Natural killer cell (primary cell): ENCODE measurements at places on chromosomes 2 and 18.

DNA sequence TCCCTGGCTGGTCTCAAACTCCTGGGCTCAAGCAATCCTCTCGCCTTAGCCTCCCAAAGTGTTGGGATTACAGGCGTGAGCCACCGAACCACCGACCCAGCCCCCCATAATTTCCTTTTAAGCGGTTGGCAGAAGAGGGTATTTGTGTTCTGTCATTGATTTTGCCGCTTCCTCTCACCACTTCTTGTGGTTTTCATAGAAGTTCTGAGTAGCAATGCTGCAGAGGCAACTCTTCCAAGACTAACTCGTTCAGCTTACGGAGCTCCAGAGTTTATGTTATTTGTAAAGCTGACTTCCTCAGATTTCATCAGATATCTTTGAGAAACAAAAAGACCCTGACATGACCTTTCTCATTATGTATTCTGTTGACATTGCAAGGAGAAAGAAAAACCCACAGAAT lies 261.4 kb upstream of the KCNJ3 start:
- H3K27me3 ChIP-seq: no peaks in the 10 kb centered on the region
- DNase-seq: peak; percentile 15
- H3K27ac ChIP-seq: no peak overlapping the region
- H3K36me3 ChIP-seq: no peaks in the 10 kb centered on the region
- H3K4me3 ChIP-seq: no peak overlapping the region

DNA sequence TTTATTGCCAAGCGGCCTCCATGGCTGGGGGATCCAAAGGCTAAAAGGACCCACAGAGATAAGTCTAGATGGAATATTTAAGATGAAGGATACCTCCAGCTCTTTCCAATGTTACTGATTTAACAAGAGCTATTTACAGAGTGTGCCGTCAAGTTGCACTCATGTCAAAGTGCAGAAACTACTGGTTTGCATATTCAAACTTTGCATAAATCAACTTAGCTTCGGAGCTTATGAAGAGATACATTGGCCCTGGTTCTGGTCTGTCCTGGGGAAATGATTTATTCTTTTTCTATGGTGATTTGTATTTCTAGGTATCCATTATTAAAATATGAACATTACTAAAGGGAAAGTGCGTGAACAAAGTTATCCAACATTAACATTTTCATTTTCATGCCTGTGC lies 14.4 kb upstream of the MYO5B start:
- H3K36me3 ChIP-seq: no peaks in the 10 kb centered on the region
- no peak overlapping the region for H3K4me3 ChIP-seq
- DNase-seq: no peak
- H3K27ac ChIP-seq: no peak overlapping the region
- H3K27me3 ChIP-seq: no peaks in the 10 kb centered on the region
- H3K4me1 ChIP-seq: no peaks in the 10 kb centered on the region

- H3K27me3 ChIP-seq: no peaks in the 10 kb centered on the region
- no peak overlapping the region for H3K4me3 ChIP-seq
- peaks cover 21% of the 10 kb centered on the region for H3K4me1 ChIP-seq
- no peaks in the 10 kb centered on the region for H3K36me3 ChIP-seq
Measured at GRCh38 chr18:62583376-62583775, 60.6 kb downstream of the ZCCHC2 start.

DNA sequence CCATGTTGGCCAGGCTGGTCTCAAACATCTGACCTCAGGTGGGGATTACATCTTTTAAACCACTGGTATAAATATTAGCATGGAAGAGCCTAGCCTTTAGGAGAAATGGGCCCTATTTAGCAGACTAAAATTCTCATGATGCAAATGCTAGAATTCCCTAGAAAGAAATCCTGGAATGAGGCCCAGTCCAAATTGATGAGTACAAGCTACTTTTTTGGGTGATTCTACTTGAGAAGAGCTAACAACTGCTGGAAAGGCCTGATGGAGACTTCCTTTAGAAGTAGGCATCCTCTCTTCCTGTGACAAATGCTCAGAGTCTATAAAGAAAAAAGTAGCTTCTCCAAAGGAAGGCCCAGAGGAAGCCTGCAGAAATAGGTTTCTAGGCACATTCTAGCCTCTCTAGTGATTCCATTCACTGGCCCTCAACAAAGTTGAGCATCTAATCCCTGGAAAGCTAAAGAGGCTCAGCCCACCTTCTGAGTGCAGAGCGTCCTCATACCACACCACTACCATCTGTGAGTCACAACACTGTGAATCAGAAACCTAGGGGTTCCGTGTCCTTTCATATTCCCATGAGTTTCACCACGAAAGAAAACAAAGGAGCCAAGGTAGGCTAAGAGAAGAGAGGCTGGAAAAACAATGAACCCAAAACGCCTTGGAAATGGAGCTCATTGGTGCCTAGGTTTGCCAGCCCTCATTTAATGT lies 183.1 kb downstream of the C1D start:
- H3K4me1 ChIP-seq: no peaks in the 10 kb centered on the region
- DNase-seq: no peak
- no peak overlapping the region for H3K27ac ChIP-seq
- no peak overlapping the region for H3K4me3 ChIP-seq

DNA sequence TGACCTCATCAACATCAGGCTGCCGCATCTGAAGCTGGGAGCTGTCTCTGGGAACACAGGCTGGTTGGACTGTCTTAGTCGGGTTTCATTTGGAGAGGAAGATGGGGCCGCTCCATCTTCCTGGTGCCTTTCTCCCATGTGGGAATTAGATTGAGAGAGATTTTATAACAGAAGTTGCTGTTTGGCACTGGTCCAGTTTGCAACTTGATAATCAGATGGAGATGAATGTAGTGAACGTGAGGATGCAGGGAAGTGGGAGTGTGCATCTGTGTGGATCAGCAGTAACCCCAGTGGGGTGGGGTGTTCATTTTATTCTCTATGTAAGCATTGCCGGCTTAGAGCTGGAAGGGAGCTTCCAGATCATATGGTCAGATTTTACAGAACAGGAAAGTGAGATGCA lies 250.9 kb downstream of the DCDC2C start:
- no peak overlapping the region for H3K27ac ChIP-seq
- H3K36me3 ChIP-seq: no peaks in the 10 kb centered on the region
- H3K4me1 ChIP-seq: no peaks in the 10 kb centered on the region
- DNase-seq: no peak

DNA sequence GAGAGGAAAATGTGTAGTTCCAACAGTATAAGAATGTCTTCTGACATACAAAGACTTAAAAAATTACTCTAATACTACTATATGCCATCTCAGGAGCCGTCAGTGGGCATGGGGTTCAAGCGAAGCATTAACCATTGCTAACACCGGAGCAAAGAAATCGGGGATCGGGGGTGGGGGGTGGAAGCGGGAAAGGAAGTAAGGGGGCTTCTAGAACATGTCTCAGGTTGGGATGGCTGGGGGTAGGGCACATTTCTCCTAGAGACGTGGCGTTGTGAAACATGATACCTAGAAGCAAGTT lies 702 bp downstream of the LMAN1 start:
- no peak for DNase-seq
- H3K36me3 ChIP-seq: peaks cover 14% of the 10 kb centered on the region
- H3K4me3 ChIP-seq: peak overlapping the region; percentile 82
- H3K27me3 ChIP-seq: peaks cover 10% of the 10 kb centered on the region
- peaks cover 11% of the 10 kb centered on the region for H3K4me1 ChIP-seq
- peak overlapping the region; percentile 76 for H3K27ac ChIP-seq

DNA sequence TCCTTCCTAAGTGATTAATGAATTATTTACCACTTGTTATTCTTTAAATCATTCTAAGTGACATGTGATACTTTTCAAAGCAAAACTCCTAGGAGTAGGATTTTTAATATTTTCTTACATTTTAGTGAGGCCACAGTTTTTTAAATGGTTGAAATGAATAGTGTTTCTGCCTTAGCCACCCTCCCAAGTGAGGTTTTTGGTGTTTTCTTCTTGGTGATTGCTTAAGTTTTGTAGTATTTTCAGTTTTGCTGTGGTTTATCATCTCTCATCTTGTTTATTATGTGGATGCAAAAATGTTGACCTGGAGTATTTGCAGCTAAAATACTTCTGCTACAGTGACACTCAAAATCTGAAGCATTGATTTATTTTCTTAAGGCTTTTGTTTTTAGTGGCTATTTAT lies 9.8 kb downstream of the AFTPH start:
- H3K27ac ChIP-seq: no peak overlapping the region
- DNase-seq: no peak
- H3K4me1 ChIP-seq: peaks cover 4% of the 10 kb centered on the region
- H3K27me3 ChIP-seq: no peaks in the 10 kb centered on the region

DNA sequence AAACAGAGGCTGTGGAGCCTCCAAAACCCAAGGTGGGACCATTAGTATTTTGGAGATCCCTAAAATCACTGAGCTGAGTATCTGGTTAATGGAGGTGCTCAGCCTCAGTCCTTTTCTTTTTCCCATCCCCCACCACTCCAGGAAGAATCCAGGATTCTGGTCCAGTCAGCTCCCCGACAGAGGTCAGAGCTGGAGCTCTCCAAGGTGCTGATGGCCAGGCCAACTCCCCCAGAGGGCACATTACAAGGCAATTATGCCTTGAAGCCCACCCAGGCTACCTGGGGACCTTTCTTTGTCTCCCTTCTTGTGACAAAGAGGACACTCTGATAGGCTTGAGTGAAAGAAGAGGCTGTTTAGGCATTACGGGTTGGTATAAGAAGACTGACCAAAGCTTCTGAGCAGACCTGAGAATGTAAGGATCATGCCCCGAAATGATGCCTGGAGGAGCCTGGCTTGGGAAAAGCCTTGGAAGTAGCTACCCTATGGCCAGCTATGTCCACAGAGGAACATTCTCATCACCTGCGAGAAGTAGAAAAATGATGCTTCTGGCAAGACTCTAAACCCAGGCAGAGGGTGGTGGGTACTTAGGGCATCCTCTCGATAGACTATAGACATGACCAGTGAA lies 102.5 kb upstream of the LDAH start:
- no peak overlapping the region for H3K27ac ChIP-seq
- H3K4me1 ChIP-seq: no peaks in the 10 kb centered on the region
- no peak for DNase-seq
- no peak overlapping the region for H3K4me3 ChIP-seq
- H3K27me3 ChIP-seq: no peaks in the 10 kb centered on the region
- no peaks in the 10 kb centered on the region for H3K36me3 ChIP-seq

GRCh38 chr2:176291335-176291734 lies 22.1 kb downstream of the MTX2 start:
- H3K4me1 ChIP-seq: no peaks in the 10 kb centered on the region
- H3K4me3 ChIP-seq: no peak overlapping the region

- no peak overlapping the region for H3K4me3 ChIP-seq
- no peak overlapping the region for H3K27ac ChIP-seq
- no peaks in the 10 kb centered on the region for H3K4me1 ChIP-seq
- no peaks in the 10 kb centered on the region for H3K27me3 ChIP-seq
- no peaks in the 10 kb centered on the region for H3K36me3 ChIP-seq
Measured at GRCh38 chr18:50207722-50208121, 12.8 kb upstream of the MYO5B start.

GRCh38 chr2:154688373-154688772 lies 10.1 kb upstream of the KCNJ3 start:
- no peak overlapping the region for H3K27ac ChIP-seq
- no peak for DNase-seq
- H3K4me3 ChIP-seq: no peak overlapping the region
- no peaks in the 10 kb centered on the region for H3K36me3 ChIP-seq

GRCh38 chr18:61924550-61924949 lies 31.7 kb upstream of the RNF152 start:
- peaks cover 8% of the 10 kb centered on the region for H3K4me1 ChIP-seq
- no peaks in the 10 kb centered on the region for H3K36me3 ChIP-seq
- H3K27ac ChIP-seq: no peak overlapping the region
- no peak overlapping the region for H3K4me3 ChIP-seq
- DNase-seq: no peak
- no peaks in the 10 kb centered on the region for H3K27me3 ChIP-seq

DNA sequence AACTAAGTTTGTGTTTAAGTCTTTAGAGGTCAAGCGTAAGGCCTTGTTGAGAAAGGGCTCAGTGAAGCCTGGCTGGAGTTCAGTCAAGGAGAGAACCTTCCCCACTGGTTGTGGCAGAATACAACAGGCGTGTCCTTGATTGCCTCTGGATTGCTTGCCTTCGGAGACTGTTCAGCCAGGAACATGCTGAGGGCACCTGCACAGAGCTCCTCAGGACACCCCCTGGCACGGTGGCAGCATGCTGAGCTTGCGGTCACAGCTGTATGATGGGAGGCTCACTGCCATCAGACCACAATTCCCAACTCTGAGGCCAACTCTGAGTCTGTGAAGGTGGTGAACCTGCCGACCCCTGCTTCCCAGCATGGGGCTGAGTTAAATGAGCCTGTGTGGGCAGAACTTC lies 130.0 kb downstream of the LPIN1 start:
- no peak overlapping the region for H3K27ac ChIP-seq
- no peaks in the 10 kb centered on the region for H3K36me3 ChIP-seq

GRCh38 chr2:140085674-140086073 lies 1305.5 kb upstream of the NXPH2 start:
- H3K4me1 ChIP-seq: no peaks in the 10 kb centered on the region
- no peaks in the 10 kb centered on the region for H3K27me3 ChIP-seq
- no peak for DNase-seq
- H3K36me3 ChIP-seq: no peaks in the 10 kb centered on the region
- no peak overlapping the region for H3K27ac ChIP-seq
- H3K4me3 ChIP-seq: no peak overlapping the region

GRCh38 chr2:172574965-172575364 lies 19.1 kb downstream of the PDK1 start:
- no peak for DNase-seq
- no peaks in the 10 kb centered on the region for H3K4me1 ChIP-seq
- H3K27ac ChIP-seq: no peak overlapping the region
- peaks cover 27% of the 10 kb centered on the region for H3K36me3 ChIP-seq

DNA sequence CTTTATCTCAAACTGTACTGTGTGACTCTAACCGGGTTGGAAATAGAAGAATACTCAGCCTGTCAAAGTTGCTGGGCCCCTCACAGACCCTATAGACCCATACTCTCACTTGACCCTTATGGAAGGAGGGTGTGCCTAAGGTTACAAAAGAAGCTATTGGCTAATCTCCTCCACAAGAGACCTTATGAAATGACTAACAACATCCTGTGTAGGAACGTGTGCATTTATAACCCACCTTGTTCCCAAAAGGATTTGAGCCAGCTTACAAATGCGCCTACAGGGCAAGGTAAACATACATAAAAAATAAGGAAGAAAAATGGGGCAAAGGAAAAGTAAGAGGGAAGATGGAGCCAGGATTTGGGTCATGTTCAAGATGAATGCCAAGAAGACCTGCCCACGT lies 225.4 kb upstream of the SMAD2 start:
- H3K4me3 ChIP-seq: no peak overlapping the region
- H3K27ac ChIP-seq: no peak overlapping the region
- no peaks in the 10 kb centered on the region for H3K27me3 ChIP-seq
- DNase-seq: no peak

GRCh38 chr18:71986351-71987050 lies 557.6 kb downstream of the CBLN2 start:
- no peaks in the 10 kb centered on the region for H3K4me1 ChIP-seq
- DNase-seq: no peak
- no peaks in the 10 kb centered on the region for H3K27me3 ChIP-seq
- H3K27ac ChIP-seq: no peak overlapping the region
